ENCODE measurements at places on chromosomes 4 and X.

GRCh38 chr4:107600436-107600835 is 119.6 kb downstream of the PAPSS1 start:
- DNase-seq = no peak

- no peak for DNase-seq
Observed at GRCh38 chr4:143023239-143023918, 161.3 kb upstream of the USP38 start.

DNA sequence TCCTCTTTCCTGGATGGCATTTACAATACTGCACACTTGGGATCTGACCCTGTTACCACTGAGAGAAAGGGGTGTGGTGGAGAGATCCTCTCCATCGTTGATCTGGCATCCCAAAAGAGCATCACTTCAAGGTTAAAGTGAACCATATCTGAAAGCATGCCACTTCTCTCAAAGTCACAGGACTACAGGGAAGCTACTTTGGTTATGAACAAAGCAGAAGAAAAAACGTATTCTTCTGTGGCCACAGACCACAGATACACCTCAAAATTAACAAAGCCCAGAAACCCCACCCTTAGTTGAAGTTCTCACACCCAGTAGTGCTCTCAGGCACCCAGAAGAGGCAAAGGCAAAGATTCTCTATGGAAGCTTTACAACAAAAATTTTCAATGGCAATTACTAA is 108.3 kb downstream of the JADE1 start:
- DNase-seq = no peak

DNA sequence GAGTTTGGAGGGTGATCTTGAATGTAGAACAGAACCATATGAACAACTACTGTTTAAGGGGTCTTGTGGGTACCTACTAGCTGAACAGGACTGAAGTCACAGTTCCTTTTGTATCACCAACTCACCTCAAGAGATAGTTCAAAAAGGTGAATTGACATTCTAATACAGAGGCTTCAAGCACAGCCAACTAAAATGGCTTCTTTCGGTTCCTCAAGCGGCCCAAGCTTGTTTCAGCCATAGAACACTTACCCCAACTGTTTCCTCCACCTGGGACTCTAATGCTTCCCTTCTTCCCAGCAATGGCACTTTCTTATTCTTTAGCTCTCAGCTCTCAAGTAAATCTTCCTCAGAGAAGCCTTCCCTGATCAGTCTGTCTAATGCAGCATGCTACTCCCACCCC is 277.5 kb upstream of the GK2 start:
- DNase-seq = no peak

GRCh38 chr4:111269439-111269838 is 646.6 kb upstream of the PITX2 start:
- DNase-seq = no peak

GRCh38 chr4:143252478-143252877 is 67.8 kb downstream of the USP38 start:
- no peak for DNase-seq
